ENCODE measurements at places on chromosomes 5 and 9.

GRCh38 chr9:33182519-33182918 lies 15.4 kb upstream of the B4GALT1 start:
- no peak for DNase-seq

DNA sequence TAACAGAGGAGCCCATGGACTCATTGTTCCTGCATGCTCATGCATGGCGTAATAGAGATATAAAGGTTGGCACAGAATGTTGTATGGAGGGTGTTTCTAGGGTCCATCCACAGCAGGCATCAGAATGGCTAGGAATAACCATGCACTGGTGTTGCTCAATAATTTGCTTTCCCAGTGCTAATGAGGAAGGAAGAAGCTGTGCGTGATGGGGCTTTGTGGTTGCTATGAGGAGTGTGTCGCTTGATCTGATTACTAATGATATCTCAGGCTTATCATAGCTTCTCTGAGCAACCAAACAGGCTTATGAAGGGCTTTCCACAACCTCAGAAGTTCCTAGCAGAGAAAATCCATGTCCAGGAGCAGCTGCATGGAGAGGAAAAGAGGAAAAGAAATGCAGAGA lies 151.3 kb upstream of the TRPC7 start:
- DNase-seq: no peak

- no peak for DNase-seq
Measured at GRCh38 chr5:6786786-6787495, 73.7 kb downstream of the TENT4A start.

- no peak for DNase-seq
Measured at GRCh38 chr5:179758955-179759354, 26.3 kb downstream of the MAML1 start.

DNA sequence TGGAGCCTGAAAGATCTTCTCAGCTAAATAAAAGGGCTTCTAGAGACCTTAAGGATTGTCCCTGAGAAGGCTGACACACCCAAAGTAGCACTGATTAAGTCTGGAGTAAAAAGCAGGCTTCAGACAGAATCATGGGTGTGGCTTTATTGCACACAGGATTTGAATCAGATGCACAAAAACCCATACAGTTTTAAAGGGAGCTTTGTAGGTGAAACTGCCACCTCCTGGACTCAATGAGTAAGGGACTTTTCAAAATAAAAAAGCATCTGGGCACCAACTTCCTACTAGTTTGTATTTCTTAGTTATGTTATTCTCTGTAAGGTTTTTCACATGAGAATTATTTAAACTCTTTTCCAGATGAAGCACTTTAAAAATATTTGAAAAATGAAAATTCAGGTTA lies 129.4 kb downstream of the EDIL3 start:
- DNase-seq: no peak

GRCh38 chr9:79089054-79089560 lies 482.7 kb upstream of the TLE4 start:
- DNase-seq: no peak

DNA sequence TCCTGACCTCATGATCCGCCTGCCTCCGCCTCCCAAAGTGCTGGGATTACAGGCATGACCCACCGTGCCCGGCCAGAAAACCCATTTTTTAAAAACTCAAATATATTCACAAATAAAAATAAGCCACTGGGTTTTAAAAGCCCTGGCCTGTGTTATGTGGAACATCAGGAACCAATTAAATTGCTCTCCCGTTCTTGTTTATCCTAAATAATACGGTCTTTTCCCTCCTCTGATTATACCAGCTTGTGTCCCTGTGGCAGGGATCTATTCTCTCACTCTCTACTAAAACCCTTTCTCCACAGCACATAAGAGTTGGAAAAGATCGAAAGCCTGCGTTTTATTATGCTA lies 30.1 kb upstream of the LPAR1 start:
- no peak for DNase-seq

- DNase-seq: no peak
Measured at GRCh38 chr9:93865716-93866115, 89.4 kb downstream of the BARX1 start.

- DNase-seq: no peak
Measured at GRCh38 chr9:16345902-16346301, 524.6 kb downstream of the BNC2 start.

DNA sequence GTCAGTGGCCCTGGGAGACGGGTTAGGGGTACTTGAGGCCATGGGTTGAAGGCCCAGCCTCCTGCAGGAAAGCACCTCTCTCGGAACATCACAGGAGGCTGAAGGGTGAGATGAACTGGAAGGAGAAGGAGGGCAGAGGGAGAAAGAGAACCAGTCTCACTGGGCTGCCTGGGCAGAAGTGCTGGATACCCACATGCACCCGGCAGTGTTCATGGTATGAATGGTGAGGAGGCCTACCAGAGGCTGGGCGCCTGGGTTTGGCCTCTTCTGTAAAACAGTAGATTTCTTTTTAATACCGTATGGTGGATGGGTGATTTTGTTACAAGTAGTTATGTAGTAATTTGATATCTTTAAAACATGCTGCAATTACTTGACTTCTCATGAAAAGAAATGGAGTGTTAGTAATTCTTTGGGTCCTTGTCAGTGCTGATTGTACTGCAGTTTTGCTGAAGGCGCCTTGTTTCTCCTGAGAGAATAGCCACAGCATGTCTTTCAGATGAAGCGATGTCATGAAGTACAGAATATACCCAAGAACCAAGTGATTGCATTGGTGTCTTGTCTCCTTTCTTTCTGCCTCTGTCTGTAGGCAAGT lies 258.6 kb downstream of the FANCC start:
- no peak for DNase-seq

DNA sequence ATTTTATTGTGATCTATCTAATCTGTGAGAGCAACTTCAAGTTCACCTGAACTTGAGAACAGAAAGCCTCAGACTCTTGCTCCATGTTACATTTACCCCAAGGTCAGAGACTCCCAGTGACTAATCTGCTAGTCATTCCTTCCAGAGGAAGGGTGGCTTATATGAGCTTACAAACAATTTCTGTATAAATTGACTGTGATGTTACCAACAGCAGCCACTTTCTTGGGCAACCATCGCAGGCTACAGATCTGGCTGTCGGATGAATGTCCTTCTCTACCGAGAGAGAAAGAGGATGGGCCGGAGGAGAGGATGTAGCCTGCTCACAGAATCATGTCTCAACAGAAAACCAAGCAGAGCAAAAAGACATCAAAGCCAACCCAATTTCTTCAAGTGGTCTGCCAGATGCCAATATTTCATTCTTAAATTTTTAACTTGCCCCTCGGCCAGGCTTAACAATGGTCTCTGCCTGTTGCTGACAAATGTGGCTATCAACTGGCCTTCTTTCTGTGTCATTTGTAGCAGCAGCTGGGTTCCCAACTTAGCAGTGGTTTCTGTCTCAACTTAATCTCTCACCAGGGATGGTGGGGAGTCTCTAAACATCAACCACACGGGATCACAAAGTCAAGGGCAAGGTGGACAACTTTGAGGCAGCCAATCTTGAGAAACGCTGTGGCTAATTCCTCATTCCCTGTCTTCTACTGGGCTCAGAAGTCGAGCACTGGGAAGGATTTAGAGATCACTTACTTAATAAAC lies 81.3 kb downstream of the RAPGEF1 start:
- peak; percentile 46 for DNase-seq

DNA sequence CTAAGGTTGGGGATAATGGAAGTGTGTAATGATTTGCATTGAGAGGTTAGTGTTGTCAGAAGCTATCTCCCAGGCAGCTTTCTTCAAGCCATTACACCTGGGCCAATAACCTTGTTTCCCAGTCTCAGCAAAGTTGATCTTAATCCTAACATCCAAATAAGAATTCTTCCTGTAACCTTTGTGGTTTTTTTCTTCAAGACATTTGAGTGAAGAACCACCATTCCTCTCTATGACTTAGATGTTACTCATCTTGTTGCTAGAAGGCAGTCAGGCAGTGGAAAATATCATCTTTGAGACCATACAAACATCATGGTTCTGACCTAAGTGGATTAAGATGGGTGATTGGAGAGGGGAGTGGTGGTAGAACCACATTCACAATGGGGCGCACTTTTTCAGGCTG lies 103.5 kb downstream of the NDUFAF2 start:
- DNase-seq: no peak

GRCh38 chr5:150227606-150228273 lies 37.9 kb downstream of the SLC6A7 start:
- DNase-seq: no peak

GRCh38 chr5:94754824-94755223 lies 136.4 kb downstream of the SLF1 start:
- no peak for DNase-seq

- DNase-seq: no peak
Measured at GRCh38 chr5:102815540-102816332, 60.6 kb downstream of the PAM start.

- DNase-seq: no peak
Measured at GRCh38 chr5:139664727-139665351, 16.7 kb downstream of the CXXC5 start.

- no peak for DNase-seq
Measured at GRCh38 chr5:174723979-174724483, 351 bp upstream of the MSX2 start.

DNA sequence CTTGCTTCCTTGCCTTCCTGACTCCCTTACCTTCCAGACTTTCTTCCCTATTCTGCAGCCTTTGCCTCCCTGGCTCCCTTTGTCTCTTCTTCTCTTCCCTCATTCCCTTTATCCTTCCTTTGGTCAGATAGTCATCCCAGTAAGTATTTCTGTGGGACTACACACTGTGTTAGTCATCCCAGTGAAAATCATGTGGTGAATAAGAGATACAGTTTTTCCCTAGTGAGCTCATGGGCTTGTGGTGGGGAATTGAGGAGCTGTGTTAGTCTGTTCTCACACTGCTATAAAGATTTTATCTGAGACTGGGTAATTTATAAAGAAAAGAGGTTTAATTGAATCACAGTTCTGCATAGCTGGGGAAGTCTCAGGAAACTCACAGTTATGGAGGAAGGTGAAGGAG lies 109.8 kb upstream of the EDIL3 start:
- no peak for DNase-seq

DNA sequence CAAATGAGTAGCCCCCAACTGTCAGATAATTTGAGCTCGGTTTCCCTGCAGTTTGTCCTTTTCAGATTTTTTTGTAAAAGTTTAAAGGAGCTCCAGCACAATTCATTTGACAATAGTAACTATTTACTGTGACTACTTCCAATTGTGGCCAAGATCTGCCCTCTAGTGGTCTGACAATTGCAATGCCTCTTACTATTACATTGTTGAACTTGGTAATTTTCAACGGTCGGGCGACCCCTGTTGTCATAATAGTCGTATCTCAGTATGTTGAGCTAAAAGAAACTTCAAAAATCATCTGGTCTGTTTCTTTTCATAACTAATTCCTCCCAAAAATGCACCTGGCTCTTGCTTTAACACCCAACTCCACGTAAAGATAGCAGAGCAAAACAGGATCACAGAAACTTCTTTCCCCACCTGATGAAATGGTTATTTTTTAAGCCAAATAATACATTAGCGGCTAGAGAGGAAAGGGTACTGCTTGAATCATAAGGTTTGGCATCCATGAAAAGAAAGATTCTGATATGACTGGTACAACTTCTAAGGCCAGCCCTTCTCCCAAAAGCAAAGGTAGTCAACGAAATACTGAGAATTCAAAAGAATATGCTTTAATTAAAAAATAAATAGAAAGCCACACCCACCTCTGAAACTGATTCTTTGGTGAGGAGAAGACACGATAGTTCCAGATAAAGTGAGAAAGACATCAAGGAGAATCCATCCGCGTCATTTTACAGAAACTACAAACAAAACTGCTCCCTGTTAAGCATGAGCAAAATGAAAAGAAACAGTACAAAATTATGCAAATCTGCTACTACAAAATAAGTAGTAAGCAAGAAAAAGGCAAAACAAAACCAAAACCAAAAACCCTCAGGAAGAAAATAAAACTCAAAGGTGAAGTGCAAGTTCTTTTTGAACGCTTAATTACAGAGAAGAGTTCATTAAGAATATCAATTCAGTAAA lies 76.9 kb upstream of the HTR4 start:
- DNase-seq: peak; percentile 82
